ENCODE measurements at places on chromosomes 7 and 10.

- no peak for DNase-seq
Measured at GRCh38 chr7:146028251-146028750, 88.3 kb upstream of the CNTNAP2 start.

DNA sequence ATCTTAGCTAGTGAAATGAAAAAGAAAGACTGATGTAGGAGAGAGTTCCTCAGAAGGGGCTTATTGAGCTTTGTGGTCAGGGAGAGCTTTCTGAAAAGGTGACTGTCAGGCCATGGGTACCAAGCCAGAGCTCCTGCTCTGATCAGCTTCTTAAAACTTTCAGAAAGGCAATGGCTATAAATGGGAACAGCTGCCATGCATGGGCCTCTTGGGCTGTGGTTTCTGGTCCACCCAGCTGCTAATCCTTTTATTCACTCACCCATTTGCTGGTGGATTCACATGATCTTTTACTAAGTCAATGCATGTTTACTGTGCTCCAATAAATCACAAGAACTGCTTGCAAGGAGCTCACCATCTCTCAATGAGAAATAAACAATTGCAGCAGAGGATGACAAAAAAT lies 60.1 kb upstream of the ZPBP start:
- DNase-seq, result no peak

- no peak for DNase-seq
Measured at GRCh38 chr10:71378336-71379117, 18.2 kb upstream of the CDH23 start.

- no peak for DNase-seq
Measured at GRCh38 chr7:77979219-77979618, 180.6 kb downstream of the PHTF2 start.

GRCh38 chr7:155294511-155294778 lies 3.2 kb upstream of the INSIG1 start:
- DNase-seq, result no peak

DNA sequence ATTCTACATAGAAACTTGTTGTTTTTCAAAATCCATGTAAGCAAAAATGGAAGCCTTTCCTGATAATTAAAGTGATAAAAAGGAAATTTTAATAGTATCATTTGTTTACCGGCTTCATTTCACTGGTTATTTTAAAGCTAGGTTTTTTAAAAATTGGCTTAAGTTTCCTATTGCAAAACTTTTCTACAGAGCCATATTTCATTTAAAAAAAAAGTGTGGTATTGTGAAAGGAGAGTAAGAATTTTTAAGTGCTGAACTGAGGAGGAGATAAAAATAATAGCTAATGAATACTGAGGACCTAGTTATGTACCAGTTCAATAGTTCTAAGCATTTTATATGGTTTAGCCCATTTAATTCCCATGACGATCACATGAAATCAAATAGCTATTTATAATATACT lies 172.2 kb upstream of the COL1A2 start:
- DNase-seq, result no peak

GRCh38 chr10:78371136-78371535 lies 337.5 kb downstream of the RPS24 start:
- no peak for DNase-seq

- DNase-seq, result no peak
Measured at GRCh38 chr10:104515678-104516199, 125.4 kb upstream of the SORCS3 start.

DNA sequence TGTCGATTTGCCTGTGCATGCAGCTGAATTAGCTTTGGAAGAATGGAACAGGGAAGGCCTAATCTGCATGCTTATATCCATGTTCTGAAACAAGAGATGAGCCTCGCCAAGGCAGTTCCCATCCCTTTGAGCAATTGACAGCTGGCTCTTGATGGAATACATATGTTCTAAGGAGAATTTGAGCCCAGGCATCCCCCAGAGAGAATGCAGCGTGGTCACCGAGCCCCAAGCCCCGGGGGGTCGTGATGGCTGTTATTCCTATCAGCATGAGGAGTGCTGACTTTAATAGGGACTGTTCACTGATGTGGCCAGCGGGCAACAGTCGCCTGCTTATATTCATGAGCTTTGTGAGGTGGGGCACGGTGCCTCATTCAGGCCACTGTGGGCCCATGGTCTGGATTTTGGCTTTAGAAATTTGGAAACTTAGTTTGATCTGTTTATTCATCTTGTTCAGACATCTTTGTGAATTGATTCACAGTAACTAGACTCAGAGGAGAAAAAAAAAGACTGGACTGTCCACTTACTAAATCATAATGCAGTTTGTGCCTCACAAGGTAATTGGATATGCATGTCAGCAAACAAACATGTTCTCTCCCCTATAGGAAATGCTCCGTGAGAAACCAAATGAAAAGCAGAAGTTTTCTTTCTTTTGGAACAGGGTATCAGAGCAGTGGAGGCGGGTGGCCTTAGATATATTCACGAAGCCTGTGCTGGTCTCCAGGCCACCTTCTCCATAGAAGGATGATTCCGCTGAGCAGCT lies 204.9 kb downstream of the CCDC3 start:
- no peak for DNase-seq

GRCh38 chr7:118734541-118734940 lies 510.0 kb downstream of the ANKRD7 start:
- DNase-seq, result no peak

- DNase-seq, result no peak
Measured at GRCh38 chr10:48317321-48317990, 11.0 kb downstream of the MAPK8 start.

Data from T follicular helper cell (primary cell).